ENCODE measurements at places on chromosomes 11 and 22.

DNA sequence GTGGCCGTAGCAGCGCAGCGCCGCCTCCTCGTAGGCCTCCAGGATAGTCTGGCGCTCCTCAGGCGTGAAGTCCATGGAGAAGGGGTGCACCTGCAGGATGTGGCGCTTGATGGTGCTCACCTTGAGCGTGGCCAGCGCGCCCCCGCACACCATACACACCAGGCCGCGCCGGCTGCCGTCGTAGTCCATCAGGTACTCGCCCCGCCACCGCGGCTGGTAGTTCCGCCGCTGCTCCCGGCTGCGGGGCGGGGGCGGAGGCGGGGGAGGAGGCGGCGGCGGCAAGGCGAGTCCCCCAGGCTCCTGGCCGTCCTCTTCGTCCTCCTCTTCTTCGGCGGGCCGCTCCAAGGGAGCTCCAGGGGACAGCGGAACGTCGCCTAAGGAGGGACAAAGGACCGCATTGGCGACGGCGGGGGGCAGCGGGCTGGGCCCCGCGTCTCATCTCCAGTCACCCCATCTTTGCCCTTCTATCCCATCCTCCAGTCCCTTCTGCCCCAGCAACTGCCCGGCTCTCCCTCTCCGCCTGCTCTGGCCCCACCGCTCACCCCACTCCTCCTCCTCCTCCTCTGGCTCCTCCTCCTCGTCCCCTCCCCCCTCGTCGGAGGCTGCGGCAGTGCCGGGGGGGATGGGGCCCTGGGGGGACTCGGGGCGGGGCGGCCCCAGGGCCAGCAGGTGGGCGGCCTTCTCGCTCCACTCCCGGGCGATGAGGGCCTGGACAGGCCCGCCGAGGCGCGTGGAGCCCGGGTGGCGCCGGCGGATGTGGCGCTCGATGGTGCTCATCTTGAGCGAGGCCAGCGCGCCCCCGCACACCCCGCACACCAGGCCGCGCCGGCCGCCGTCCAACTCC is 4.9 kb downstream of the ZFTA start:
- DNase-seq, result peak; percentile 76

DNA sequence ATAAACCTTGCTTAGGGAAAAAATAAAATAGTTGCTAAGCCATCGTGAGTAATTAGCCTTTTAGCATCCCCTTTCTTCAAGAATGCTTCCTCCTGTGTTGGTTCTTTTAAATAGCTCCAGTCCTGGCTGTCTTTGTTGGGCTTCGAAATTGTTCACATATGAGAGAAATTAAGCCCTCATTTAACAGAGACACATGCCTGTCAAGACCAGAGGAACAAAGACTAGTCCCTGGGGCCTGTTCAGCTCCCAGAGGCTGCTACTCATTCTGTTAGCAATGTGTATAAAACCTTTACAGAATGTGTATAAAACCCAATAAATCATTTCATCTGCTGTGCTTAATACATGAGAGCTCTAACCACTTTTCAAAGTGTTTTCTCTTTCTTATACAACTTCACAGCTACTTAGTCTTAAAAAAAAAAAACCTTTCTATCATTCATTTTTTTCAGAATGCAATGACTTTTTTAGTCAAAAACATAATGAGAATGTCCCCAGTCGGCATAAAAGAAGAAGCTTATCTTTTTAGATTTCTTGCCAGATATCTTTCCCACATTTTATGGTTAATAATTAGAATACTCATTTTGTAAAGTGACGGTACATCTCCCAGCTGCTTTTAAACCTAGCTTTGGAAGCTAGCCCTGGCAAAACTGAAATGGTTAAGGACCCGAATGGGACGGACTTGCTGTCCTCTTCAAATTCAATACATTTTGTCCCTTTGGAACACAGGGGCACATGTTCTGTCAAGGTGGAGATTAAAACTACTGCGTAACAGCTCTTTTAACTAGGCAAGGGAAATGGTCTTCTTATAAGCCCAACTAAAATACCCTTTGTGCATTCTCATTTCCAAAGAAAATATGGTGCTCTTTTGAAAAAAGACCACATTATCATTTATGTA is 186.1 kb downstream of the SOX6 start:
- DNase-seq, result no peak

- no peak for DNase-seq
Measured at GRCh38 chr11:116096272-116096995, 592.2 kb upstream of the CADM1 start.

GRCh38 chr11:18282626-18283025 is 16.6 kb downstream of the SAA1 start:
- DNase-seq, result no peak

DNA sequence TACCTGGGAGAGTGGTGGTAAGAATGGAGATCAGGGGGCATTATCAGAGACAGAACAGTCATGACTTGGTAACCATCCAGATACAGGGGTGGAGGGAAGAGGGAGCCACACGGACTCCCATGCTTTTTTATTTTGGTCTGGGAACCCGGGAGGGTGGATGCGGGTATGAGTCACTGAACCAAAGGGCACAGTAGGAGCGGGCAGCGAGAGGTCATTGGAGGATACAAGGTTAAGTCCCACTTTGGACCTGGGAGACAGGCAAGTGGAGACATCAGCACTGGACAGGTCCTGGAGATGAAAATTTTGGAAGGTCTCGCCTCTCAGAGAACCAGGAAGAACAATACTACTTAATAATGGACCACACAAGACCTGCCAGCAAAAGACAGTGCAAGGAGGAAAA is 6.7 kb downstream of the HDHD5 start:
- no peak for DNase-seq

DNA sequence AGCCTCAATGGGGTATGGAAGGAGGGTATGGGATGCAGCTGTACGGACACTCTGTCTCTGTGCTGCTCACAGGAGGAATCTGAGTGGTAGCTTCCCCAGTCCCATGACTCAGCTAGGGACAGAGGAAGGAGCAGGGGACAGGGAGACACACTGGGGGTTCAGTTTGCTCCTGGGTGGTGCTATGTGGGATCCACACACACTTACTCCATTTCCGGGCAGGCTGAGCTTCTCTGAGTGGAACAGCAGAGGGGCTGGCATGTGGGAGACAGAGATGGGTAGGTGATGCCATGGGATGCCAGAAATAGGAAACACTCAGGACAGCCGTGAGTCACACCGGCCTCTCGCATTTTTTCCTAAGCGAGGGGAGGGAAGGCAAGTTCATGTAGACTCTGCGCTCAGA is 59.2 kb upstream of the KIRREL3 start:
- DNase-seq, result no peak

GRCh38 chr11:43989162-43989981 is 46.9 kb downstream of the C11orf96 start:
- DNase-seq, result peak; percentile 60

GRCh38 chr11:70134490-70134889 is 56.4 kb downstream of the ANO1 start:
- no peak for DNase-seq

DNA sequence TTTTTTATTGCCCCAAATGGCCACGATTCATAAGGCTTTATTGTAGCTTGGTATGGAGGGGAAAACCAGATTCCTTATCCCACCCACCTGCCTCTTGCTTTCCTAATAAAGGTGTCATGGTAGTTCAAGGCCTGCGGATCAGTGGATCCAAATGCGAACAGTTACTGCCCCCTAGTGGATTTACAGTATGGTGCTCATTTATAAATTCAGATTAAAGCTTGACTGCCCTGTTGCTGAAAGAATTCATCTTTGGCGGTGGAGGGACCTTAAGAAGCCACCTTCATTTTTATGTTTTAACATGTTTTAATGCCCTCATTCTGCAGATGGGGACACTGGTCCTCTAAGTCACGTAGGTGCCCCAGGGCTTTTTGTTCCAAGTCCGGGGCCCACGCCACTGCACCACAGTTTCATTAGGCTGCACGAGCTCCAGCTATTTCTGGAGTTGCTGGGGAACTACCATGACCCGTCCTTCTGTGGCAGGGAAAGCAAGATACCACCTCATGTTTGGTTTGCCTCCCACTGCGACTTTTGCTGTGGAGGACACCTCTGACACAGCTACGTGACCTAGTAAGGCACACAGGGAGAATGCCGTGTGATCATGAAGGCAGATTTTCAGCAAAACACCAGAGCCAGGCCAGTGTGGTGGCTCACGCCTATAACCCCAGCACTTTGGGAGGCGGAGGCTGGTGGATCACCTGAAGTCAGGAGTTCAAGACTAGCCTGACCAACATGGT is 15.6 kb upstream of the INCENP start:
- DNase-seq, result peak; percentile 70

- peak; percentile 66 for DNase-seq
Measured at GRCh38 chr11:75474878-75475766, 42.1 kb upstream of the KLHL35 start.

DNA sequence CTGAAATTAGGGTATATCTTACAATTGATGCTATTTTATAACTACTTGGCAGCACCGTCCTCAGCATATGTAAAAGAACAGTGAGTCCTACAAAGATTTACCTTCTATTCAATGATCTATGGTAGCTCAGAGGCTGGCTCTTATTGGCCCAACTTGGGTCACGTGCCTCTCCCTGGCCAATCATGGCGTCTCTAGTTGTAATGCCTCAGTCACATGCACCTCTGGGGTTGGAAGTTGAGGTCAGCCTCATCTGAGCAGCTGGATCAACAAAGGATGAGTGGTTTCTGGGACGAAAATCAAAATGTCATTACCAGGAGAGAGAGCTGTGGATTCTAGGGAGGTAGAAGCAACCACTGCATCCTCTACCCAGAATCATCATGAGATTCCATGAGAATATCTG is 22.9 kb upstream of the ASPHD2 start:
- DNase-seq, result no peak

DNA sequence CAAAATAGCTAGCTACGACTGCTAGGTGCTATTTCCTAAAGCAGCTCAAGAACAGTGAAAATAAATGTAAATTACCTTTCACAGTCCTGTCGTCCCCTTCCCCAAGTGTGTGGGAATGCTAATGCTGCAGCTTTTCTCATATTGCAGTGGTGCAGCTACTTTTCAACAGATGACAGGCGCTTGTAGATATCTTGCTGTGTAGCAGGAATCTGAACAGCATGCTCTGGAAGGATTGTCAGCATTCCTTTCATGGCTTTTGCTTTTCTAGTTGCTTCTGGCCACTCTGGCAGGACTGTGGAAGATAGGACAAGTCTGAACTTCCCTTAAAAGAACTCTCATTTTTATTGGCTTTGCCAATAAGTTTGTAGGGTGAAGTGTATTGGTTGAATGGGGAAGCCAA is 18.8 kb downstream of the FAR1 start:
- DNase-seq, result no peak

GRCh38 chr11:3613998-3614741 is 27.6 kb downstream of the ART5 start:
- no peak for DNase-seq
